Large intestine (tissue), 12 donors: ENCODE measurements at places on chromosomes 16 and 17. TPM values are rescaled to one million over a fixed set of nuclear protein-coding genes. Genes with fewer than 3 reads are reported as not detected.

Gene DPEP2
- polyA plus RNA-seq = 1.6 TPM

Gene AANAT
- 0.13 TPM for polyA plus RNA-seq

Gene C16orf86
- 1.4 TPM for polyA plus RNA-seq

Gene BCL6B
- 7.2 TPM for polyA plus RNA-seq

Gene TMC5
- polyA plus RNA-seq = 17.3 TPM
